Stimulated activated CD8-positive, alpha-beta memory T cell treated with anti-CD3 and anti-CD28 coated beads, Interleukin-4, amount 100 ng/mL, for 4 hours (primary cell): ENCODE measurements at places on chromosomes 12 and 14.

GRCh38 chr12:131063960-131064359, 110.3 kb downstream of the ADGRD1 start:
- DNase-seq = no peak

DNA sequence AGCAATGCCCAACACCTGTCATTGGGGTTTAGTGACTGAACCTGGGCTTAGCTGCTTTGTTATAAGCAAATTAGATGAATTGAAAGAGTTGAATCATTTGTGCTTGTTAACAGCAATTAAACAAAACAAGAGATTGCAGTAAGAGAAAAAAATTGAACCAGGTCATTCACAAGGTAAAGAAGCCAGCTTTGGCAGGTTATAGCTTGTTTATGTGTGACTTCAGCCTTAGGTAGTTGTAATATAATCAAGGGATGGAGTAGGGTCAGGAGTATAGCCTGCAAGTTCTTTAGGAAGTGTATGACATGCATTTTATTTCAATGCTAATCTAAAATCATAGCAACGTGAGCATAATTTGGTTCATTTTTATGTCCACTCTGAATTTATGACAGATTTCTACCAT, 63.4 kb upstream of the PLEKHG3 start:
- no peak for DNase-seq

- no peak for DNase-seq
Observed at GRCh38 chr14:89085737-89086382, 261.4 kb downstream of the TTC8 start.

DNA sequence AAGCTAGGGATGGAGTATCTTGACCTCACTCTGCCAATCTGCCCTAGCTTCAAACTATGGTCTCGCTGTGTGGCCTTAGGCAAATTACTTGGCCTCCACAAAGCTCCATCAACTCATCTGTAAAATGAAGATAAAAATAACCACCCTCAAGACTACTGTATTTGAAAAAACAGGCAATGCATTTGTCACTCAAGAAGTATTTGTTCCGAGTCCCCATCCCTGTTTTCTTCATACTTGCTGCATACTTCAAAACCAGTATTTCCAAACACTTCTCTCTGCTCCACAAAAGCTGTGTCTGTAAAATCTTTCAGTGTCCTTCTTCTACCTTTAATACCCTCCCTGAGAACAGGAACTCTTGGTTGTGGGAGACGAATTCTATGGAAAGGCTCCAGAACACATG, 47.9 kb downstream of the GTF2A1 start:
- DNase-seq = no peak

DNA sequence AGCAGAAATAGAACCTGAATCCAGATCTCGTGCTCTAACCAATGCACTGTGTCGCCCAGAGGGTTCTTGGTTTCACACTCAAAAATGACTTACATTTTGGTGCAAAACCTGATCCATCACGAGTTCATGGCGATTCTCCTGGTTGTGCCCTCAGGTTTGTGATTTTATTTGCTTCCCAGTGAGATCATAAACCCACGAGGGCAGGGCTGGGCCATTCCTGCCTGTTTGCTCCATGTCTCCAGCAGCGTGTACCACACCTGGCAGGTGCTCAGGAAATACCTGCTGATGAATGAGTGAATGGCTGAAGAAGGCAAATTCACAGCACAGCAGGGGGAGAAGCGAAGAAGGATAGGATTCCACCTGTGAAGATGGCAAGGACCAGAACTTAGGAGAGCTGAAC, 9.4 kb downstream of the ACACB start:
- DNase-seq = no peak

- DNase-seq = no peak
Observed at GRCh38 chr12:89821896-89822295, 113.3 kb upstream of the ATP2B1 start.

GRCh38 chr12:75257510-75257909, 47.9 kb upstream of the KCNC2 start:
- DNase-seq = no peak

DNA sequence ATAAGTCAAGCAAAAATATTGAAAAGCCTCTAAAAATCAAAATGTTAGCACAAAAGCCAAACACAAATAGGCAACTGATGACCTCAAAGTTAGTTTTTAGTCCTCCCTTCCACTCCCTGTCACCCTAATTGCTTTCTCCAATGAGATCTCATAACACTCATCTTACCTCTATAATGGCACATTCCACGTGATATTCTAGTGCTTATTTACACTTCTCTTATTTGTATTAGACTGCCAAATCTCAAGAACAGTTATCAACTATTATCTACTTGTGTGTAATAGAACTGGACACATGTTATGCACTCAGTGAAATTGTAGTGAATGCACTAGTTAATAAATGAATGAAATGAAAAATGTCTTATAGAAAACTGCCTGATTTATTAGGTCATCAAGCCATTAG, 55.5 kb upstream of the AVPR1A start:
- DNase-seq = no peak

GRCh38 chr14:51733147-51733546, 81.4 kb downstream of the FRMD6 start:
- no peak for DNase-seq

DNA sequence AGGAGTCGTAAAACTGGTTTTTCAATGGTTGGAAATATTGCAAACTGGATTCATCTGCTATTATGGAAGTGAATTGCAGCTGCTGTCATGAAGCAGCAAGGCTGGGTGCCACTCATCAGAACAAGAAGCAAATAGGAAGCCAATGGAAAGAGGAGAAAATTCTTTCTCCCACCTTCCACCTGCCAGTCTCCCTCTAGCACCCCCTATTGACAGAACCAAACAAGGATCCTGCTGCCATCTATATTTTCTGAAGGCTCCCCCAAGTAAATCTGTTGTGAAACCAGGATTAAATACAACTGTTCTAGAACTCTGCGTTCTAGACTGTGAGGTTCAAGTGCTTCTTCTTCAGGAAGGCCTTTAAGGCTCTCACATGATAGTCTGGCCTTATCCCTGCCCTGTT, 286.6 kb downstream of the AACS start:
- DNase-seq = no peak

DNA sequence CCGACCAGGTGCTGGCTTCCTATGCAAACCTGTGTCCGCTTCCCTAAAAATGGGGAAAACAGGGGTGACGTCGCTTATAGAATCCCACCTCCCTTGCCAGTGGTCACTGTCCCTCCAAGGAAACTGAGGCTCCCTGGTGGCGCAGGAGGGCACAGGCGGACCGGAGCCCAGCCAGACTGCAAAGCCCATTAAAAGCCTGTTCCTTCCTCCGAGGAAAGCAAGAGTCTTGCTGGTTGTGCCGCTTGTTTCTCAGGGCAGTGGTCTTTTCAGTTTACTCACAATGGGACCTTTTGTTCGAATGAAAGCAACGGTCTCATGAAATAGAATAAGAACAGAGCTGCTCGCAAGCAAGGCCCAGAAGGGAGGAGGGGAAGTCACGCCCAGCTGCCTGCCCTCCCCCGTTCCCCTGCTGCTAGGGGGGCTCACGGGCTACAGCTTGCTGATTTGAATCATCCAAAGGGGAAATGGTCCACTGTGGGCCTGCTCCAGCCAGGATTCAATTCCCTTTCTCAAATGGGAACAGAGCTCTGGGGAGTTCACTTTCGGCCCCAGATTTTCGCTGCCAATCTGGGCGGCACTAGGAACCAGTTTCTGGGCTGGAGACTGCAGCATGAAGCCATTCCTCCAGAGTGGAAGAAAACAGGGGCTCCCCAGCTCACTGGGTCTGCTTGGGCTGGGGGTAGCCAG, 4.6 kb upstream of the SELPLG start:
- DNase-seq = no peak

GRCh38 chr12:66187036-66187435, 2.0 kb upstream of the IRAK3 start:
- no peak for DNase-seq

- DNase-seq = no peak
Observed at GRCh38 chr12:131725503-131725902, 14.6 kb downstream of the SFSWAP start.

GRCh38 chr12:111444925-111445725, 39.4 kb downstream of the SH2B3 start:
- DNase-seq = peak; percentile 71

- DNase-seq = no peak
Observed at GRCh38 chr12:93803424-93803807, 126.2 kb downstream of the CRADD start.

- no peak for DNase-seq
Observed at GRCh38 chr14:46964378-46964777, 312.8 kb upstream of the RPL10L start.

GRCh38 chr12:56053407-56053893, 11.7 kb downstream of the RPS26 start:
- DNase-seq = no peak

DNA sequence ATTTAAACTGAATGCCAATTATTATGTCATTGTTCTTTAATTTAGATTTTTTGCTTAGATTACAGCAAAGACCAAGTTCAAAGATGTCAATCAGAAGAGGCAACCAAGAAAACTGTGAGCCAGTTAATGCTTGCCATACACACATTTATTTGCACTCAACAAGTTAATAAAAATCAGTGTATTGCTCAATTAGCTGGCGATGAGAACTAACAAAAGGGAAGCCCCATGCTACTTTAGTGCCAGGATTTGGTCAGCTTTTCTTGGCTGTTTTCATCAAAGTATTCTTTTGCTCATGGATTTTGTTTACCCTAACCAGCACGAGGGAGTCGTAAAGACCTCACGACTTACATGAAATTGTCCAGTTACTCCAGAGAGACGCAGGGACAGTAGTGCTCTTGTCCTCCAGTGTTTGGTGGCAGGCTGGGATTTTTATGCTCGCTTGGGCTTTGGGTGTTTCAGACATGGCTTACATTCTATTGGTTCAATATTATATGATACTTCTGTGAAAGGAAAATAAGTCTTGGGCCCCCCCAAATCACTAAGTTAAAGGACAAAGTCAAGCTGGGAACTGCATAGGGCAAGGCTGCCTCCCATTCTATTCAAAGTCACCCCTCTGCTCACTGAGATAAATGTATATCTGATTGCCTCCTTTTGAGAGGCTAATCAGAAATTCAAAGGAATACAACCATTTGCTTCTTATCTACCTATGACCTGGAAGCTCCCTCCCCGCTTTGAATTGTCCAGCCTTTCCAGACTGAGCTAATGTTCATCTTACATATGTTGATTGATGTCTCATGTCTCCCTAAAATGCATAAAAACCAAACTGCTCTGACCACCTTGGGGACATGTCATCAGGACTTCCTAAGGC, 7.4 kb upstream of the B4GALNT1 start:
- no peak for DNase-seq

DNA sequence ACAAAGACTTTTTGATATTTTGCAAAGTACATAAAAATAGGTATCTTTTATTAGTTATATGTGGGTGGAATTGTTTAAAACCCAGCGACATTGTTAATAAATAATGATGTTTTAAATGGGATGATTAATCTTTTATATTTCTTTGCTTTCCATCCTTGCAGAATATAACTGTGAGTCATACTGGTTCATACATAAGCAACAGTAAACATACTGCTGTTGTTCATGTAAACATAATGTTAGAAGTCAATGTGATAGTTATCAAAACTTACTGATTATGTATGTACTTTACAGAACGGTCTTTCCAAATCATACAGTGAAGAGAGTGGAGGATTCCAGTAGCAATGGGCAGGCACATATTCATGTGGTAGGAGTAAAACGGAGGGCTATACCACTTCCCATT, 119.8 kb downstream of the ARID2 start:
- no peak for DNase-seq

DNA sequence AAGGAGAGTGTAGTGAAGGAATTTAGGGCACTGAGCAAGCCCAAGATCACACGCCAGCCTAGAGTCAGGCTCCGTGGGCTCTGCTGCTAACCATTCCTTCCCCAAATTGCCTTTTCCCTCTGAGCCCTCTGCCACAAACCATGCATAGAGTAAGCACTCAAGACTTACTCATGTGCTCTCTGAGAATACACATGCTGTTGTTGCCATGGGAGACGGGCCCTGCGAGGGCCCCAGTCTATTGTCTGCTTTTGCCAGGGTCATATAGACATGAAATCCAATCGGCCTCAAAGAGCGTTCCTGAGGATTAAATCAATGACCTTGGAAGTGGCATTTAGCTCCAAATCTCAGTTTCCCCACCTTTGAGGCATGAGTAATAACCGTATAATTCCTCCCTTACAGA, 48.7 kb upstream of the WSCD2 start:
- DNase-seq = no peak

GRCh38 chr14:49982082-49982481, 89.2 kb downstream of the ARF6 start:
- DNase-seq = no peak

DNA sequence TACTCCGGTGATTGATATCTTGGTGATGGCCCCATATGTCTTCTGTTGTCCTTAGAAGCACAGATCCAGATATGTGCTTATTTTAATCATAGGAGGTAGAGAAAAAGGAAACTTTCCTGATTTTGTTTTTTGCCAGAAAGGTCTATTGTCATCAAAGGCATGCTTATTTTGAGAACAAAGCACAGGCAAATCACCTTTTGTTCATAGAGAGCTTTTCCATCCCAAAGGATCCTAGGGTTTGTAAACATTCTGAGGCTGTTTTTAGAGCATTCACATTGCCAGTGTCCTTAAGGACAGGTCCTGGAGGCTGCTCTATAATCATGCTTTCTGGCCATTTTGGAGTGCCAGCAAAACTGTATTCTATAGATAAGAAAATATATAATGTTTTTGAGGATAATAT, 148.5 kb upstream of the SEL1L start:
- no peak for DNase-seq

DNA sequence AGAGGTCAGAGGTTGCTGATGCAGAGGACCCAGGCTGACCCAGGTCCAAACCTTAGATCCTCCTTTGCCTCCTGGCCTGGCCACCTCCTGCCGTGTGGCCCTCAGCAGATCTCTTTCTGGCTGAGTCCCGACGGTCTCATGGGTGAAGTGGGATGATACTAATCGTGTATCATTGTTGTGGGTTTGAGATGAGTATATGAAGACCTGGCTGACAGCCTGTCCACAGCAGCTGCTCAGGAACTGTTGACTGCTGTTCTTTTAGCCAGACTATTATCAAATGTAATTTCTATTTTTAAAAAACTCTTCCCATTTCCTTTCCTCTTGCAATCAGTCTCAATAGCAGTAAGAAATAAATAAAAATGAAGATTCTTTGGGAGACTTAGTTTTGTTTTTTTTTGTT, 45.6 kb downstream of the ANKRD9 start:
- DNase-seq = no peak

- no peak for DNase-seq
Observed at GRCh38 chr12:126483145-126484068, 1418.2 kb downstream of the AACS start.

DNA sequence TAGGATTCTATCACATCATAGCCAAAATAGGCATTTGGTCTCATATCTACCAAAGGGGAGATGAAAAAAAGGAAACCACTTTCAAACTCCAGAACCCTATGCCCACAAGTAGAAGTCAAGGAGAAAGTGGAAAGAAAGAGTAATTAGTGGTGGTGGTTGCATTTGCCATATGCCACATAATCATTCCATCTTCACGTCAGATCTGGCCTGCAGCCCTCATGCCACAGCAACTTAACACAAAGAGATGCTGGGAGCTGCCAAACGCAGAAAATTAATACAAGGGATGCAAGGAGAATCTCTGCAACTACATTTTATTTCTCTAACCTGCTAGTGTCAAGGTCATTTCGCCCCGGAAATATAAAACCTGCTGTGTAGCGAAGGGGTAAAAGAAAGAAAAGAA, 148.6 kb upstream of the FOXN3 start:
- DNase-seq = no peak

GRCh38 chr14:34981743-34982420, 910 bp upstream of the SRP54 start:
- no peak for DNase-seq

- DNase-seq = no peak
Observed at GRCh38 chr12:24081092-24081529, 131.6 kb upstream of the SOX5 start.
